Aorta (tissue), 5 donors: ENCODE measurements at places on chromosomes 4 and X. TPM values are rescaled to one million over a fixed set of nuclear protein-coding genes. Genes with fewer than 3 reads are reported as not detected.

DNA sequence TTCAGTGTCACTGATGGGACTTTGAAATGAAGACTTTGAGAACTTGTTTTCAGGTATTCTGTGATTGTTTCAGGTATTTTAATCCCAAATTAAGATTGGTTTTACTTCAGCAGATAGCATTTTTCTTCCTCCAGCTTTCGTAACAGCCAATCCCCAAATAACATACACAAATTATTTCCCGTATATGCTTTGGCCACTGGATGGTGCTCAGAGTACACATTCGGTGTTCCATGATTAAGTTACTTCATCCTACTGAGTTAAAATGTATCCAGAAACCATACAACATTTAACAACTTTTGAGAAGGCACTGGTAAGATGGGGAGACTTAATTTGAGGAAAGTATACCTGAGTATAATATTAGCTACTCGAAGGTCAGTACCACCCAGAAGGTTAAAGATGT, 233.4 kb upstream of the FAM47A start:
- H3K4me1 ChIP-seq = no peaks in the 10 kb centered on the region
- no peak overlapping the region for H3K4me3 ChIP-seq
- DNase-seq = no peak
- H3K27me3 ChIP-seq = no peaks in the 10 kb centered on the region

DNA sequence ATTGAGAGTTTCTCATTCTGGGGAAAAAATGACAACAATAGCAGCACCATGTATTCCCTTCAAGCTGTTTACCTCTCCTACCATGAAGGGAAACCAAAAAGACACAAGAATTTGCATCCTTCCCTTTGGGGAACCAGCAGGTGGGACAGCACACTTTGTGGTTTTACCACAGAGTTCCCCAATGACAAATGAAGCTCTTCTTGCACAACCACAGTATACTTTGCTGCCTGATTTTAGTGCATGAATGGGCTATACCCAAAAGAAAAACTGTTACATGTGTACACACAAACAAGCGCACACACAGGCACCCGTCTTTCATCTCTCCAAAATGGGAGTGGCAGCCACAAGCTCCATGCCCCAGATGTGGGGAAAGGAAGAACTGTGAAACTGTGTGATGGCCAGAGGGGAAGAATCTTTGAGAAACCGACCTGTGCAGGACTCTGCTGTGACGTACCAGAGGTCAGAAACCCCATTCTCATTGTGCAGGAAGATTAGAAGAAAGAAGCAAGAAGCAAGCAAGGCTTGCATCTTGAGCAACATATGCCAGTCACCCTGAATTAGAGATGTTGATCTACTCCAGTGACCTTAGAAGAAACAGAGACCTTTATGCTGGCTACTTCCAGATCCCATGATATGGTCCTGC, 2.7 kb upstream of the MAML3 start:
- no peaks in the 10 kb centered on the region for H3K36me3 ChIP-seq
- H3K27me3 ChIP-seq = no peaks in the 10 kb centered on the region
- DNase-seq = no peak
- no peak overlapping the region for H3K27ac ChIP-seq
- no peak overlapping the region for H3K4me3 ChIP-seq
- H3K4me1 ChIP-seq = no peaks in the 10 kb centered on the region

- no peak for DNase-seq
- H3K27ac ChIP-seq = no peak overlapping the region
- H3K36me3 ChIP-seq = no peaks in the 10 kb centered on the region
- H3K4me1 ChIP-seq = peaks cover 2% of the 10 kb centered on the region
Measured at GRCh38 chr4:123893011-123893981, 496.7 kb downstream of the SPRY1 start.

DNA sequence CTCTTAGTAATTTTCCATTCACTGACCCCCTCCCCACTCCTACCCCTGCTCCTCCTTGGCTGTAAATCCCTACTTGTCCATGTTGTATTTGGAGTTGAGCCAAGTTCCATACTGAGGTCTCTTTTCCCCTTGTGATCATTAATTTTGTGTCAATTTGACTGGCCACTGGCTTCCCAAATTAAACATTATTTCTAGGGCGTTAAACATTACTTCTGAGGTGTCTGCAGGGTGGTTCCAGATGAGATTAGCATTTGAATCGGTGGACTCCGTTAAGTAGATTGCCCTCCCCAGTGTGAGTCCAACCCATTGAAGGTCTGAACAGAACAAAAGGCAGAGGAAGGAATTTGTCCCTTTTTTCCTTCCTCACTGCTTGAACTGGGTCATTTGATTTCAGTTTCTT, 25.7 kb downstream of the SLC39A8 start:
- H3K36me3 ChIP-seq = no peaks in the 10 kb centered on the region
- H3K4me3 ChIP-seq = no peak overlapping the region
- H3K27ac ChIP-seq = no peak overlapping the region

GRCh38 chr4:10521424-10521823, 64.2 kb upstream of the ZNF518B start:
- H3K4me1 ChIP-seq = no peaks in the 10 kb centered on the region
- H3K27me3 ChIP-seq = no peaks in the 10 kb centered on the region
- DNase-seq = no peak
- no peaks in the 10 kb centered on the region for H3K36me3 ChIP-seq

DNA sequence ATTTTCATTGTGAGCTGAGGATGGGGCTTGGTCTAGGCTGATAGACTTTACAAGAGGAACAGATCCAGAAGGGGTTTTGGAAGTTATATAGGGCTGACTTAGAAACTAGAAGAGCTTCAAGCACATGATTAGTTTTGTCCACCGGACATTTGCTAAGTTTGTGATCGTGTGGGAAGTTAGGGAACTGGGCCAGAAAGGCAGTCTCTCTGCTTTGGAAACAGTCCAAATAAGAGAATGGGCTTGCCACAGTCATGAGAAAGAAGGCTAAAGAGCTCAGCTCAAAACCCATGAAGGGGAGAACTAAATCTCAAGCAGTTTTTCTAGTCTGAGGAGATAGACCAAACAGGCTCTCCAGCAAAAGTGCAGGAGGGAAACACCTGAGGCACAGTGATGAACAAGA, 67.8 kb downstream of the ZNF674 start:
- H3K4me1 ChIP-seq = no peaks in the 10 kb centered on the region
- H3K36me3 ChIP-seq = no peaks in the 10 kb centered on the region
- no peak overlapping the region for H3K27ac ChIP-seq
- DNase-seq = no peak
- H3K4me3 ChIP-seq = no peak overlapping the region

DNA sequence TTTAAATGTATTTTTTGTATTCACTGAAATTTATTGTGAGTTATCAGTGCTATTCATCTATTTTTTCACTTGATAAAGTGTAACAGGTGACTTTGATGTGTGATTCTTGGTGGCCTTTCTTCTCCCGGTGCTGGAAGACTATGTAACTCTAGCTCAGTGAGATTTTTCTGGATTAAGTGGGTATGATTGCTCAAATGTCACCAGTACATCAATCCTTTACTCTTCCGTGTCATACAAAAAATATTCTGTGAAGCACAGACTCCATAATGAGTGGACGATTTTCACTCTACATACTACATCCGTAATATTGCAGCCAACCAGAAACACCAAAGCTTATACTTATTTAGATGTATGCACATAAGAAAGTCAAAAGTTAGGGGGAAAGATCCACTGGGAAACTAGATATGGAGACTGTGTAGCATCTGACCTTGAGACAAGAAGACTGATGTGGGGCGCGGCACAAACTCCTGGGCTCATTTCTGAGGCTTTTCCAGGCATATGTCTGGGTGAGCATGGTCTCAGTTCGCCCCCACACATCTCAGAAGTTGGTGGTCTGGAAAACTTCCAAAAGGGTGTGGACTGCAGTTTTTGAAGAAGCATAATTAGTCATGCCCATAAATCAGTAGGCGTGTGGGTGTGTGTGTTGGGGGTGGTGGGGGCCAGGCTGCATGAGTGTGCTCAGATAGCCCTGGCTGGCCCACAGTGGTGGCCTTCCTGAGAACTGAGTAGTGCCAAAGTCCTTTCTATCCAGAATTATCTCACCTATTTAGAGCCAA, 53.9 kb upstream of the TENM3 start:
- H3K4me1 ChIP-seq = no peaks in the 10 kb centered on the region
- H3K27ac ChIP-seq = no peak overlapping the region
- DNase-seq = no peak
- H3K36me3 ChIP-seq = no peaks in the 10 kb centered on the region
- H3K4me3 ChIP-seq = no peak overlapping the region
- no peaks in the 10 kb centered on the region for H3K27me3 ChIP-seq

DNA sequence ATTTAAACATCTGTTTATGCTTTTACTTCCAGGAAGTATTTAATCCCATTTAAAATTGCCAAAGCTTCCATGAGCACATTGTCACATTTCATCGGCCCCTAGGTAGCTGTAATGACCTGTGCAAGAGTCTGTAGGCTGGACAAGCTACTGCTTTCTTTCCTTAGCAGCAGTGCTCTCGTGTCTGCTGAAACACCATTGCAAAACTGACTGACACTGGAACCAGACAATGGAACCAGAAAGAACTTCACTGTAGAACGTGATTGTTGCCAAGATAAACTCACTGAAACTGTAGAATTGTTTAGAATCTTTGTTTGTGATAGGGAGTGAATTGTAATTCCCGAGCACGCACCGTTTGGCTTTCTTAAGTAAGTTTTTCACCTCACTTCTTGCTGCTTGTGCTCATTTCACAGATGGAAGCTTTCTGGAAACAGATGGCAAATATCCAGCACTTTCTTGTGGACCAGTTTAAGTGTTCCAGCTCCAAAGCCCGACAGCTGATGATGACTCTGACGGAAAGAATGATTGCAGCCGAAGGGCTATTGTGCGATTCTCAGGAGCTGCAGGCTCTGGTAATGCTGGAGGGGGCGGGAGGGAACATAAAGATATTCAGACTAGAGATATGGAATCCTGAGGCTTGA, 36.9 kb downstream of the EVC start:
- no peak overlapping the region for H3K4me3 ChIP-seq
- DNase-seq = no peak
- H3K4me1 ChIP-seq = no peaks in the 10 kb centered on the region
- H3K36me3 ChIP-seq = no peaks in the 10 kb centered on the region

DNA sequence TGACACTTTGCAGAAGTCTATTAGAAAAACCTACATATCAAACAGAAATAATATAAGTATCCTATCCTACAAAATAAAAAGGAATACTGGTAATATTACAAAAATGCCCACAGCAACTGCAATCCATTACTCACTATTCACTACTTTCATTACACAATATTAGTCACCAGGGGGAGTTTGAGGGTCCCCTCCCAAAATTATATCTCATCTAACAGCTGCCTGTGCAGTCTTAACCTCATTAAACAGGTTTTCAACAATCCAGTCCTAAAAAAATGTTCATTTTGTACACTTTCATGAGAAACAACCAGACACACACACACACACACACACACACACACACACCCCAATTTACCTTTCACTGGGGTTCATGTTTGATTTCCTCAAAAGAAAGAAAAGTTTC, 2.9 kb downstream of the CLOCK start:
- no peak for DNase-seq
- no peaks in the 10 kb centered on the region for H3K4me1 ChIP-seq
- peaks cover 2% of the 10 kb centered on the region for H3K36me3 ChIP-seq
- no peaks in the 10 kb centered on the region for H3K27me3 ChIP-seq

DNA sequence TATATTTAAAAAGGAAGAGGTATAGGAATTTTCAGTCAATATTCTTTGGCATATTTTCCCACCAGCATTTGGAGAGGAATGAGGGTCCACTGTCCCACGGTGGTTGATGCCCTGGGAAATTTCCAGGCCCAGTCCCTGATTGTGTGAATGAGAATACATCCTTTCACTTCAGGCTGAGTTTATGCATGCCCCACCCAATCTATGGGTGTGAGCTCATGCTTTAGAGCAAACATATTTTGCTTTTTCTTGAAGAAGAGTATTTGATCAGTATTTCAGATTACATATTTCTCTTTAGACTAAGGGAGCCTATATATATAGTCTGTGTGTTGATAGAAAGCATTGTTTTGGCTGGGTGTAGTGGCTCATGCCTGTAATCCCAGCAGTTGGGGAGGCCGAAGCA, 77.2 kb downstream of the REPS2 start:
- no peak overlapping the region for H3K4me3 ChIP-seq
- no peak overlapping the region for H3K27ac ChIP-seq
- H3K36me3 ChIP-seq = no peaks in the 10 kb centered on the region
- no peak for DNase-seq

DNA sequence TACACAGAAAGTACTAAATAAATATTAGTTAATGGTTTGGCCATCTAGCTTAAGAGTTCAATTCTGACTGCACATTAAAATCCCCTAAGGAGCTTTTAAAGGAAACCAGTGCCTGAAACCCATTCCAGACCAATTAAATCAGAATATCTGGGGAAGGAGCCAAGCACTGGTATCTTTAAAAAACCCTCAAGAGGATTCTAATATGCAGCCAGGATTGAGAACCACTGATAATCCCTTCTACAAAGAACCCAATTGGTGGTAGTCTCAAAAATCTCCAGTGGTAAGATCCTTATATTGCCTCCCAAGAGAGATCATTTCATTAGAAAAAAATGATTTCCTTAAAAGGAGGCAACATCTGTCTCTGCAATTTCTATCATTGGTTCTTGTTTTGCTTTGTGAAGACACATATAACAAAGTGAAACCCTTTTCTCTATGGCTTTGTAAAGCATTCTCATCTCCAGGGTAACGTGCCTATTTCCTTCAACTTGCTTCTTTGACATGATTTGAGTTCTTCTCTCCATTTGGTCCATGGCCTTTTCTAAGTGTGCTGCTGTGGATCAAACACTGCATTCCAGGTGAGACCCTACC, 3.5 kb downstream of the GPR34 start:
- H3K4me1 ChIP-seq = peaks cover 2% of the 10 kb centered on the region
- H3K36me3 ChIP-seq = no peaks in the 10 kb centered on the region
- no peaks in the 10 kb centered on the region for H3K27me3 ChIP-seq
- H3K27ac ChIP-seq = peak overlapping the region; percentile 75
- no peak overlapping the region for H3K4me3 ChIP-seq

The GAGE12E gene
- total RNA-seq = not detected

The LINC00632 gene
- 1,949 TPM for total RNA-seq

The SHOX gene
- total RNA-seq = not detected

The S100P gene
- total RNA-seq = 7.2 TPM

The SSX4 gene
- not detected for total RNA-seq

The SLC25A43 gene
- total RNA-seq = 13.2 TPM

The INTS6L gene
- 10.3 TPM for total RNA-seq

The IGFBP7 gene
- 2,521 TPM for total RNA-seq

The CCNG2 gene
- 57.5 TPM for total RNA-seq

The GPC3 gene
- 13.2 TPM for total RNA-seq

The BMPR1B gene
- 13.9 TPM for total RNA-seq
